ENCODE measurements at places on chromosomes 3 and 15. TPM values are rescaled to one million over a fixed set of nuclear protein-coding genes. Genes with fewer than 3 reads are reported as not detected.

GRCh38 chr15:72771329-72771725, 12.2 kb downstream of the ADPGK start:
- DNase-seq = no peak

- peak; percentile 48 for DNase-seq
Observed at GRCh38 chr15:88624156-88624970, 3.2 kb downstream of the AEN start.

- no peak for DNase-seq
Observed at GRCh38 chr15:32705446-32705845, 12.4 kb upstream of the GREM1 start.

- DNase-seq = no peak
Observed at GRCh38 chr3:119318876-119319275, 24.7 kb downstream of the ARHGAP31 start.

The SPATA12 gene
- polyA plus RNA-seq = 0.07 TPM

The PDE8A gene
- polyA plus RNA-seq = 40.4 TPM

- DNase-seq = no peak
Observed at GRCh38 chr3:129317014-129317771, 38.5 kb downstream of the HMCES start.

The ALG1L2 gene
- polyA plus RNA-seq = 1.2 TPM

GRCh38 chr15:63172851-63173451, 15.7 kb upstream of the RPS27L start:
- DNase-seq = no peak

DNA sequence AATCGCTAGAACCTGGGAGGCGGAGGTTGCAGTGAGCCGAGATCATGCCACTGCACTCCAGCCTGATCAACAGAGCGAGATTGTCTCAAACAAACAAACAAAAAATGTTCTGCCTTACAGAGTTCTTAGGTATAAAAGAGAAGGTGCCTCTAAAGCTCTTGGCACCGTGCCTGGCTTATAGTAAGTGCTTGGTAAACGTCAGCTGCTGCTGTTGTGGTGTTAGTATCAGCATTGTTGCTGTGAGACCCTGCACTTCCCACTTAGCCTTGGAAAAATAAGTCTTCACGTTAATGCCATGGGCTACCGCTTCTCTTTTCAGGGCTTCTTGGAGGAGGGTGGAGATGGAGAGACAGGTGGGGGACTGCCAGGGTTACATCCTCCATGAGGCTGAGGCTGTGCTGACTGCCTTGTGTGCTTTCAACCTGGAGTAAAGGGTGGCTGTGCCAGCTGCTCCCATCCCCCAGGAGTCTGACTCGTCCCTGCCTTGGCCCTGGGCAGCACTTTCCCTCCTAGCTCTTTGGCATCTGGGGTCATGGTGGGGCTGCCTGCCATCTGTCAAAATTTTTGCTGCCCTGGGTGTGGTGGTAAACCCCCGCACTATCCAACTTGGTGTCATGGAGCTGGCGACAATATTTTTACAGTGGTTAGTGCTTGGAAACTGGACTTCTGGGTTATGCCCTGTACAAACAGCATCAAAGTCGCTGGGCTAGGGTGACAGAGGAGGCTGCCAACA, 17.8 kb downstream of the FLNB start:
- no peak for DNase-seq

The SERPINI1 gene
- polyA plus RNA-seq = 50.4 TPM

The MYO5C gene
- 20.8 TPM for polyA plus RNA-seq

DNA sequence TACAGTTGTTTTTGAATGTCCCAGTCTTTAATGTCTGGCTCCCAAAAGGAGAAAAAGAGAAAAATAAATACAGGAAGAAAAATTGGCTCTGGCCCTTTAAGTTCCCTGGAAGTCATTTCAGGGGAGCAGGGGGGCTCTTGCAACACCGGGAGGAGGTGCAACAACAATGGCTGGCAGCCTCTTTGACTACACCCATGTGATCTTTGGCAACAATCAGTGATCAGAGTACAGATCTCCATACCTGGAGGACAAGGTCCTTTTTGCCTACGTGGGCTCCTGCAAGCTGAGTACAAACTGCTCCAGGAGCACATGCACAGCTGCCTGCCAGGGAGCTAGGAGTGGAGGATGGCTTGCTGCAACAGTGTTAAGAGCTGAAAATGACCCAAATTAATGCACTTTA, 63.9 kb downstream of the GLCE start:
- no peak for DNase-seq

All from right renal cortex interstitium (tissue), 3 donors.